T47D (cell line): ENCODE measurements at places on chromosomes 7 and 10.

DNA sequence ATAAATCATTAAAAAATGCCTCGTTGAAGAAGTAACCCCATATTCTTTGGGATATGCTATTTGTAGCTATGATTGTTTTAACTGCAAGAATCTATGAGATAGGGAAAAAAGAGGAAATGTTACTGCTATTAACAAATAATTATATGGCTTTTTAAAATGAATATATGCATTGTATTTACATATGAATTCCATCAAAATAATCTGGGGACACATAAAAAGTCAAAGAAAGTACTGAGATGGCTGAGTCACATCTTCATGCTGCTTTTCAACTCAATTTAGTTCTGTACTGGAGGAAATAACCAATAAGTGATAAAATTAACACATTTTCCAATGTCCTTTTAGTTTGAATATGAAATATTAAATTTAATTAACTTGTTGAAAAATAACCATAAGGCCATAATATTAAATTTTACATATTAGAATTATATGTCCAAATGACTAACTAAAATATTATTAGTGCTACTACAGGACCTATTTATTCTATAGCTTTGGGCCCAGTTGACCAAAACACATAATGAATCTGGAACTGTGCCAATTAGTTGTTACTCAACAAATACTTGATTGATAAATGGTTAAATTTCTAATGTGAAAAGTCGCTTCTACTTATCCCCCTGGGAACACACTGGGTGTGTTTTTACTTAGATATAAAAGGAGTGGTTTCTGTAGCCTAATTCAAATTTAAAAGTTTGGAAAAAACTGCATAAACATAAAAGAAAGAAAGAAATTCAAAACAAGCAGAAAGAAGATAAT, 214.6 kb upstream of the PFKP start:
- no peak for DNase-seq

GRCh38 chr7:15407910-15408309, 153.9 kb downstream of the AGMO start:
- DNase-seq: no peak

DNA sequence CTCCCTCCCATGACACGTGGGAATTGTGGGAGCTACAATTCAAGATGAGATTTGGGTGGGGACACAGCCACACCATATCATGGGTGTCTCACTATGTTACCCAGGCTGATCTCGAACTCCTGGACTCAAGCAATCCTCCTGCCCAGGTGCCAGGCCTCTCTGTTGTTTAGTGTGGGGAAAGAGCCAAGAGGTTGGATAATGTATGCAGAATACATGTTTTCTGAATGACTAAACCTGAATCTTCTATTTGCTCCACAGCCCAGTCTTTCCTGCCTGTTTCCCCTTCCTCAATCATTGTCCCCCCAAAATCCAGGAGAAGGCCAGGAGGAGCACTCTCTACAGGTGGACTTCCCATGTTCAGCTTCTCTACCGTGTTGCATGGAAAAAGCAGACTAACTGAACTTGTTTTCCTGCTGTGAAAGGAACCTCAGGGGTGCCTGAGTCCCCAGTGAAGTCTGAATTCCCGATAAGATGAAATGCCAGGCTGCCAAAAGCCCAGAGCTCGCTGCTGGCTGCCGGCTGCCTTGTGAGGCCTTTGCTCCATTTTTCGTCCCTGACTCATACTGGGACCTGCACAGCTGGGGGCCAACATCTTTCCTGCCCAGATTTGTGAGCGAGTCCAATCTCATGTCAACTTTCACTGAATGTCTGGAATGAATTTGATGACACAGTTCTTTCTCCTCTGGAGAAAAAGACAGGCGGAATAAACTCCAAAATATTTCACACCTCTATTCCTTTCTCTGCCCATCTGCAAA, 588.0 kb downstream of the CALN1 start:
- DNase-seq: no peak

- no peak for DNase-seq
These were observed 714 bp upstream of the CASP2 start for GRCh38 chr7:143287339-143287934.

- no peak for DNase-seq
These were observed 231.7 kb upstream of the CNTNAP2 start for GRCh38 chr7:145884716-145885514.

- peak; percentile 74 for DNase-seq
These were observed 41.3 kb upstream of the SRPK2 start for GRCh38 chr7:105429746-105430612.

GRCh38 chr7:50272808-50273207, 31.7 kb upstream of the IKZF1 start:
- DNase-seq: no peak

DNA sequence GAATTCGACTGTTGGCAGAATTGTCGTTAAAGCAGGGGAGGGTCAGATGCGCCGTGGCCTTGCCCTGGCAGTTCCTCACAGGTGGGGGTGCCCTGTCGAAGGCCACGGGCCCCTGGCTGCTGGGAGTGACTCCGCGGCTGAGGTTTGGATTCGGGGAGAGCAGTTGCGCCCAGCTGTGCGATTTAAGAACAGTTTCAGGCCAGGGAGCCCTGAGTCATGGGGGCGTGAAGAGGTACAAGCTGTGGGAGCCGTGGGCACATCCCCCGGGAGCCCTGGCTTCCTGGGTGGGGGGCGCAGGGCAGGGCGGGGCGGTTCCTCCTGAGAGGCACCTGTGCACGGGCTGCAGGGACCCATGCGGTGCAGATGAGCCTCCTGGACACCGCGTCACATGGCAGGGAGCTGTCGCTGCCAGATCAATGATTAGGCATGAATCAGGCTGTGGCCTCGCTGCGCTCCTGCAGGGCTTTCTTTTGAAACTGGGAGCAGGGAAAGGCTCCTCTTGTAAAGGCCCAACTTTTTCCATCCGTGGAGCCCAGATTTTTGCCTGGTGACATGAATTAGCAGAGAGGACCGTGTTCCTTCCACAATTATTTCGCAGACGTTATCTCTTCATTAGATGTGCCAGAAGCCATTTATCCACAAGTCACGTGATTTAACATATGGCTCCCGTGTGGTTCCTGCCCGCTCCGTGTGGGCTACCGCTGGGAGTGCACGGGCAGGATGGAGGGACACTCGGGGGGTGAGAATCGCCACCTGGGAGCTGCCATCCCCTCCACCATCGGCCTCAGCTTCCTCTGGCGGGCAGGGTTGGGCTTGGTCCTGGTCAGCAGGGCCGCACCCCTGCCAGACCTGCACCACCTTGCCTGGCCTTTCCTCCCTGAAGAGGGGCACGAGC, 918 bp downstream of the PWWP2B start:
- no peak for DNase-seq

DNA sequence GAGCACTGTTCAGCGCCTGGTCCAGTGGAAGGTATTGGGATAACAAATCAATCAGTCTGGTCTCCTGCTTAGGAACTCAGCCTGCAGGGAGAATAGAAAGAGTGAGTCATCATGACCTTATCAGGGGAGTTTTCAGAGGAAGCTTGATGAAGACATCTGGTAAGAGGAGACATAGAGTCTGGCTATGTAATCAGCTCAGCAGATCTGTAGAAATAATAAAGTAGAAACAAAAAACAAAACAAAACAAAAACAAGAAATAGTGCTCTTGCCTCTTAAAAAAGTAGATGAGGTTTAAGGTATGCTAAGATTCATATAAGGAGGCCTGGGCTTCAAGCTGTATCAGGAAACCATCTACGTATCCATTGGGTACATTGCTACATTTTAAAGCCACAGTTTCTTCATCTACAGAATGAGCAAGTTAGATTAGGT, 14.4 kb downstream of the TAS2R41 start:
- DNase-seq: no peak

DNA sequence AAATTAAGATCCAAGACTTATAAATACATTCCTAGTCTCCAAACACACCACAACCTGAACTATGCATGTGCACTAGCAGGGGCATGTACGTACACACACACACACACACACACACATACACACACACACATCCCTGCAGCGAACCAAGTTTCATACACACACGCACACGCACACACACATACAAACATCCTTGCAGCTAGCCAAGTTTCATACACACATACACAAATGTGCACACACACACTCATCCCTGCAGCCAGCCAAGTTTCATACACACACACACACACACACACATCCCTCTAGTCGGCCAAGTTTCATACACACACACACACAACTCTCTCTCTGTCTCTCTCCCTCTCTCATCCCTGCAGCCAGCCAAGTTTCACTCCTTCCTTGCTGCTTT, 82.7 kb upstream of the WIPF3 start:
- no peak for DNase-seq

DNA sequence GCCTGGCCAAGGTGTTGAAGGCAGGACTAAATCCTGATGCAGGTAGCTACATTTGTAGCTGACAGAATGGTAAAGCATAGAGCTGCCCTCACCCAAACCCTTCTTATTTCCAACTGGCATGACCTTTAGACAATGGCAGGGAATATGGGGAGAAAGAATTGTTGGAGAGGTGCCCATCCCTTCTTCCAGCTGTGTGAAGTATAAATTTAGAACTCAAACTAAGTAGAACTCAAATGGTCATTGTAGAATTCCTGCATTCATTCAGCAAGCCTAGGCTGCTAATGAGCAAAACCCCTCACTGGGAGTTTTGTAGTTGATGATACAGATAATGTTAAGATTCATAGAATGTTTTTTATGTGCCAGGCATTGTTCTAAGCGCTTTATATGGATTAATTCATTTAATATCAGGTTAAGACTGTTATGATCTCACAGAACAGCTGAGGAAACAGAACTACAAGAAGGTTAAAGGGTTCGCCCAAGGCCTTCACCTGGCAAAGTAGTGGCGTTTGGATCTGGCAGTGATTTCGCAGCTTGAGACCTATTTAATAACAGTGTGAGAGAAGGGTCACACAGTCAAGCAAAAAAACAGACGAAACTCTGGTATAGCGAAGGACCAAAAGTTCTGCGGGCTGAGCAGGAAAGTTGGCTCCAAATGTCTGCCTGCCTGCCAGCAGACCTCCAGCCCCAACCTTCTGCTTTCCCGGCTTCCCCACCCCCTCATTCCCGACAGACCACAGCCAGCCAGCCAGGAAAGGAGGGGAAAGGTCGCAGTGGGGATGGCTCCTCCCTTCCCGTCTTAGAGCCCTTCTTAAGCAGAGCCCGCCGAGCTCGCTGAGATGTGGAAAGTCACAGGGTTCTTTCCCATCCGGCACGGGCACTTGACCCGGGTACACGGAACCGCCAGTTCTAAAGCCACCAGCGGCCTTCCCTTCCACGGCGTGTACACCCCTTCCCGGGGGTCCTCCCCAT, 1.6 kb upstream of the HILPDA start:
- DNase-seq: no peak

DNA sequence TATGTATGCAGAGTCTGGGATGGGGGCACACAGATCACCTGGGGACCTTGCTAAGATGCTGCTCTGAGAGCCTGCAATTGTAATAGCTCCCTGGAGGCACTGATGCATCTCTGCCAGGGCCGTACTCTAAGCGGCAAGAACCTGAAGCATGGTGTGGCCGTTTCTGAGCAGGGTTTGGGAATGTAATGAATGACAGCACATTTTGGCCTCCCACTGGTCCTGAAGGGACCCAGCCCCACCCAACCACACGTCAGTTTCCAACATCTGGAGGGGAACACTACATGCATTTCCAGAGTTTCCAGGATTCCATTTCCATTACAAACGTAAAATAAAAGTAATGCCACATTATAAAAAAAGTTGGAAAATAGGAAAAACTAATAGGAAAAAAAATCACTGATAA, 14.0 kb downstream of the ZCCHC24 start:
- no peak for DNase-seq

DNA sequence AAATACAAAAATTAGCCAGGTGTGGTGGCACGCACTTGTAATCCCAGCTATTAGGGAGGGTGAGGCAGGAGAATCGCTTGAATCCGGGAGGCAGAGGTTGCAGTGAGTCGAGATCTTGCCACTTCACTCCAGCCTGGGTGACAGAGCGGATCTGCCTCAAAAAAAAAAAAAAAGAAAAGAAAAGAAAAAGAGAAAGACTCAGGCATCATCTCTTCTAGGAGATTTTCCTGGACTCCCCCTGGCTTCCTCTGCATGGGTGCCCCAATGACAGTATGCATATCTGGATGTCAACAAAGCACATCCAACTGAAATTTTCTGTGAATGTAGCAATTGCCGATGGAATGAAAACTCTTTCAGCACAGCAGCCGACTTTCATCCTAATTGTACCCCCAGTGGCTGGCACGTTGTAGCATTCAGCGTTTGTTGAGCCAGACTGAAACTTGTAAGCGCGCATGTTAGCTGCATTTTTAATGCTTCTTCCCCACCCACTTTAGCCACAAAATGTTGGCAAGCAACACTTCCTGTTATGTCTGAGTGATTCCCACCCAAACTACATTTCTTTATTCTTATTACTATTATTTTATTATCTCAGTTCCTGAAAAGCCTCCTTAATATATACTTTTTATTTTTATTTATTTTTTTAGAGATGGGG, 70.2 kb downstream of the PRTFDC1 start:
- no peak for DNase-seq

- DNase-seq: no peak
These were observed 463.5 kb downstream of the DNAJB6 start for GRCh38 chr7:157800281-157800680.

DNA sequence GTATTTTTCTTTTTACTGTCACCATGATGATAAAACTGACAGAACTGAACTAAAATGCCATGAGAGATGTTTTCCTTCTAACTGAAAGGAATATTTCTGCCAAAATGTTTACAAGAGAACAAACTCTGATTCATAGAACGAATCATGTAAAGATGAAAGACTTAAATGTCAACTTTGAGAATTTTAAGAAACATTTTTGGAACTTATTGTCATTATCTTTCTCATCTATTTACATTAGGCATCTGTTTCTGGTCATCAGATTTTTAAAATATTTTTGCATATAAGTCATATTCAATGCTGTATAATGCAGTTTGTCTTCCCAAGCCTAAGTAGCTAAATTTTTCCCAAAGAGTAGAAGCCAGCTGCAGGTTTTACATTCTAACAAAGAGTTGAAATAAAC, 358.5 kb downstream of the TFEC start:
- no peak for DNase-seq

GRCh38 chr10:102230861-102231356, 4.8 kb downstream of the ELOVL3 start:
- peak; percentile 52 for DNase-seq

DNA sequence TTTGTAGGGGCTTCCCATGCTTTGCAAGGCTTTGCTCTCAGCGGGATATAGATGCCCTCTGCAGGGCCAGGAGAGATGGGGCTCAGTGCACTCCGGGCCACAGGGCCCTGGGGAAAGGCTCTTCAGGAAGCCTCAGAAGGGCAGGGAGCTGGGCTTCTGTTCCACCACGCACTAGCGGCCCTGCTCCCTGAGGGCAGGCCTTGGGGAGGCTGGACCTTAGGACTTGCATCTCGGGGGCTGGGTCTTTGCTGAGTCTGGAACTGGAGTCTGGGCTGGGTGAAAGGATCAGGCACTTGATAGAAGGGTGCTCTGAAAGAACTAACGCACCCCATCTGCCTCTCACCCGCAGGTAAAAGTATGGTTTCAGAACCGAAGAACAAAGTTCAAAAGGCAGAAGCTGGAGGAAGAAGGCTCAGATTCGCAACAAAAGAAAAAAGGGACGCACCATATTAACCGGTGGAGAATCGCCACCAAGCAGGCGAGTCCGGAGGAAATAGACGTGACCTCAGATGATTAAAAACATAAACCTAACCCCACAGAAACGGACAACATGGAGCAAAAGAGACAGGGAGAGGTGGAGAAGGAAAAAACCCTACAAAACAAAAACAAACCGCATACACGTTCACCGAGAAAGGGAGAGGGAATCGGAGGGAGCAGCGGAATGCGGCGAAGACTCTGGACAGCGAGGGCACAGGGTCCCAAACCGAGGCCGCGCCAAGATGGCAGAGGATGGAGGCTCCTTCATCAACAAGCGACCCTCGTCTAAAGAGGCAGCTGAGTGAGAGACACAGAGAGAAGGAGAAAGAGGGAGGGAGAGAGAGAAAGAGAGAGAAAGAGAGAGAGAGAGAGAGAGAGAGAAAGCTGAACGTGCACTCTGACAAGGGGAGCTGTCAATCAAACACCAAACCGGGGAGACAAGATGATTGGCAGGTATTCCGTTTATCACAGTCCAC, 5.4 kb downstream of the EMX2 start:
- DNase-seq: no peak
